ENCODE measurements at places on chromosomes 4 and X.

DNA sequence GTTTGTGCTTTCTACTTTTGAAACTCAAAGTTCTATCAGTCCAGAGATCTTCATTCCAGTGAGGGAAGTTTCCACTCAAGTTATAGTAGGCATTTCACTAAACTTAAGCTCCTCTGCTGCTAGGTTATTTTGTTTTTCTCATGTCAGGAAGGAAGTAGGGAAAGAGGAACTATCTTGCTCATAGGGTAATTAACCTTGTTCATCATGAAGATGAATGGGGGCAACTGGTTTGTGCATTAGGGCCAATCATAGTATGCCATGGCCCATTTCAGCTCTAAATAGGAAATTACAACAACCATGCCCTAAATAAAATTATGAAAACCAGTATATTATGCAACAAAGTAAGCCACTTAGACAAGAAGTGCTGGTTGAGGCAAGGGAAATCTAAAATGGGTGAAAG is 804.7 kb upstream of the NDST4 start:
- DNase-seq: no peak

DNA sequence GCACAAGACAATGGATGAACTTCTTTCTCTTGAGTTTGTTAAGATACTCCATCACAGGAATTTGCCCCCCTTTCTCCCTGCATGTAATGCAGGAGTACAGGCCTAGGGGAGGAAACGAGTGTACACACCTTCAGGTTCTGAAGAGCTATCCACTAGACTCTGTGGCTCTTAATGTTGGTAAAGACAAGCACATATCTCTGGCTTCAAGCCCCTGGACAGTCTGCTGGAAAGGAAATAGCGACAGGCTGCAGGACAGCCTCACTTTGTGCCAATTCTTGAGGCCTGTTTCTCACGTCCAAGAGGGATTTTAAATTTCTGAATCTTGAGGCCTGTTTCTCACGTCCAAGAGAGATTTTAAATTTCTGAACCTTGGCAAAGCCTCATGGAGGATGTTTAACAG is 87.1 kb downstream of the RLIM start:
- no peak for DNase-seq

- no peak for DNase-seq
Measured at GRCh38 chr4:78945651-78946179, 6.5 kb upstream of the PAQR3 start.

GRCh38 chrX:19085666-19086065 is 36.6 kb downstream of the ADGRG2 start:
- no peak for DNase-seq

DNA sequence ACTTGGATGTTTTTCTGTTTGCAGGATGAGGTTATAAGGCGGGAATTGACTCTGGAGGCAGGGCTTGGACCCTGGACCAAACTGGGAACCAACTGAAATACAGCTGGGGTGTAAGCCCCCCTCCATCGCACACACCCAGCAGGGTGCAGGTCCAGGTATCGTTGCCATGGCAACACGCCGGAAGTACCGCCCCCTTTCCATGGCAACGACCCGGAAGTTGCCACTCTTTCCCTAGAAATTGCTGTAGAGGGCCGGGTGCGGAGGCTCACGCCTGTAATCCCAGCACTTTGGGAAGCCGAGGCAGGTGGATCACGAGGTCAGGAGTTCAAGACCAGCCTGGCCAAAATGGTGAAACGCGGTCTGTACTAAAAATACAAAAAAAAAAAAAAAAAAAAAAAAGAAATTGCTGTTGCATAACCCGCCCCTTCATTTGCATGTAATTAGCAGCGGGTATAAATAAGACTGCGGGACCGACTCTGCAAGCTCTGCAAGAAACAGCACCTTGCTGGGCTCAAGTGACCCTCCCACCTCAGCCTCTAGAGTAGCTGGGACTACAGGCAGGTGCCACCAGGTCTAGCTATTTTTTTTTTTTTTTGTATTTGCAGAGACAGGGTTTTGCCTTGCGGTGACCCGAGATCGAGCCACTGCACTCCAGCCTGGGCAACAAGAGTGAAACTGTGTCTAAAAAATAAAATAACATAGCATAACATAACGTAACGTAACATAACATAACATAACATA is 139.6 kb downstream of the CRLF2 start:
- DNase-seq: no peak

DNA sequence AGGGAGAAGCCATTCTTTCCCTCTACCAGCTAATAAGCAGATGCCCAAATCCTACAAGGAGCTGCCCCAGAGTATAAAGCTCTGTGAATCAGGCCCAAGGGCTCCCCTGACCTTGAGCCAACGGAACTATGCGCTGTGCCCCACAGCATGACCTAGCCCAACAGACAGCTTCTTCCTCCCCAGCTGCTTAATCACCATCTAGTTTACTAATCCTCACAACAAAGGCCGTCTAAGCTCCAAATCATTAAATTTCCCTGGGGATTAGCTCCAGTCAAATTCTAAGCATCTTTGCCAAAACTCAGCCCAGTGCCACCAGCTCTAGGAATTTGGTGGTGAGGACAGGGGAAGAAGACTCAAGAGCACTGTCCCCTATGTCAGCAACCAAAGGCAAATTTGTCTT is 113.1 kb downstream of the SHROOM4 start:
- DNase-seq: no peak

- DNase-seq: no peak
Measured at GRCh38 chr4:30399476-30399875, 320.7 kb upstream of the PCDH7 start.

Data from A172 (cell line).